NCI-H2081 (cell line): ENCODE measurements at places on chromosomes 4 and X.

DNA sequence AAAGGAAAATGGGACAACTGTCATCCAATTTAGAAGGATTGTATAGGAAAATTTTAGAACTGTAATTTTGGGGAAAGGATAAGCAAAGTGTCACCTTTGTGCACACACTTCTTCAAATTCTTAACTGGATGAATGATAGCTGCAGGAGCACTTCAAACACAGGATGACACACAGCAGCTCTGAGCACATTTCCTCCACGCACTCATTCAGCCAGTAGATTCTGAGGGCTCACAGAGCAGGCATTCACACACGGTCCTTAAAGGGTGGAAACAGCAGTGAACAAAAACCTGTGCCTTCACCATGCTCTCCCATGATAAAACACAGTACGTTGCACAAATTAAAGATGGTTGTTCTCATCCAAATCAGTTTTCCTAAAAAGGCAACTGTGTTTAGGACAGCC, 38.5 kb upstream of the KLF3 start:
- no peak for DNase-seq

GRCh38 chr4:11799196-11799595, 370.5 kb upstream of the HS3ST1 start:
- peak; percentile 20 for DNase-seq

- no peak for DNase-seq
Observed at GRCh38 chrX:48487362-48487798, 11.4 kb downstream of the FTSJ1 start.

DNA sequence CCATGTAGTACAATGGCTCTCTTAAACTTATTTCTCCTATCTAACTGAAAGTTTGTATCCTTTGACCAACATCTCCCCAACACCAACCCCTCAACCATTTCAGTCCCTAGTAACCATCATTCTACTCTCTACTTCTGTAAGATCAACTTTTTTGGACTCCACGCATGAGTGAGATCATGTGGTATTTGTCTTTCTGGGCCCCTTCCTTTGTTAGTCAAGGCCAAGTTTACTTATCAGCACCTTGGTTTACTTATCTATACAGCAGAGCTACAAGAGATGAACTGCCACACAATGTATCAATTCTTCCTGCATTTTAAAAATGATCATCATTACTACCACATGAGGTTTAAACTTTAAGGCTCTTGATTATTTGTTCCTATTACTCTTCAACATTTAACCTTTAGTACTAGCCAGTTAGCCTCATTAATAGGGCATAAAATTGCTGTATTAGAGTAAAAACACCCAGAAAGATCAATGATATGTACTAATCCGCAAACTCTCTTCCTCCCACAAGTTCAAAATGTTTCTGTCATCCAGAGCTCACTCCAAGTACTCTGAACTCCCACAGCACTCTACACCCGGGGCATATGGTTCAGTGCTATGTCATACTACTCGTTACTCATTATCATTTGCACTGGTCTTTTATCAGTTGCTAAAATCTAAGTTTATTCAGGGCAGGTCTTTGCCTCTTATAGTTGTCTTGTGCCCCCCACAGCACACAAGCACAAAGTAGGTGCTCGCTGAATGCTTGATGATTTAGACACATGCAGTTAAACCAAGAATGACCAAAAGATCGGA, 145.7 kb upstream of the ADAMTS3 start:
- DNase-seq, result no peak

DNA sequence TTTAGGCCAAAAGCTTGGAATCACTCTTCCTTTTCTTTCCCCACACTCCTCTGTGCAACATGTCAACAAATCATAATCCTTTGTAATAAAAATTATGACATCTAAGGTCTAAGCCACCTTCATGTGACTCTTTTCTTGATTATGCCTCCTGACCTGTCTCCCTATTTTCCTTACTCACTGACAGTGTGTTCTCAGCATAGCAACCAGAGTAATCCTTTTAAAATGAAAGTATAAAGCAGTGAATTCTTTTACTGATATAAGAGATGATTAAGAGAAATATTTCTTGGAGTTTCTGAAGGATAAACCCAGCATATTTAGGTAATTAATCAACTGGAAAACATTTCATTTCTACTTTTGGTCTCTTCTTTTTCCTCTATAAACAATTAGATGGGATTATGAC, 44.7 kb downstream of the USO1 start:
- no peak for DNase-seq

DNA sequence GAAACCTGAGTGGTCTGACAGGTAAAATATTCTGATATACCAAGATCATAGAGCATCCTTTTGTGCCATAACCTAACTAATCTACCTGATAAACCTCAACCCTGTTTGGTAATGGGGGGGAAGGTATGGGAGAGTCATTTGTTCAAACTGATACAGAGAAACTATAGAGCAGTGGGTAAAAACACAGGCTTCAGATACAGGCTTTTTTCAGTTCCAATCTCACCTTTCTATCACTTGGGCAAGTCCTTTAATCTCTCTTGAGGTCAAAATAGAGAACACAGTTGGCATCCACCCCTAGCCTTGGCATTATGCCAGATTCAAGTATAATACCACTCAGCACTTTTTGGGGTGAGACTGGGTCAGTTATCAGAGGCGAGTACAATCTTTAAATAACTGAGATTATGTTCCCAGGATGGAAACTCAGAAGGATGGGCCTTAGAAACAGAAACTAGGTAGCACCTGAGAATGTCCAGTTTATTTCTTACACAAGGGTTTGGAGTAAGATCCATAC, 880 bp upstream of the ETDC start:
- no peak for DNase-seq

DNA sequence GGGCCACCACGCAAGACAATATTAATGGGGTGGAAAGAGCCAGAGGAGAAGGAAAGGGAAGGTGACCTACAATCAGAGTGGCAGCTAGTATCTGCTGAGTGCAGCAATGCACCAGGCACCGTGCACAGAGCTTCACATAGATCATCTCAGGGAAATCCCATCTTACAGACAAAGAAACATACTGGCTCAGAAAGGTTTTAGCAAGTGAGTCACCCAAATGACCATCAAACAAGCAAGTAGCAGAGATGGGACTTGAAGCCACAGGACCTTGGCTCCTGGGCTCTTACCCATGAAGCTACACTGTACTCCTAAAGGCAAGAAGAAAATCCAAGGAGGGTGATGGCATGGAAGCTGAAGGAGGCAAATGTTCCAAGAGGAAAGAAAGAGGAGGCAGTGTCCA, 6.8 kb downstream of the ANXA5 start:
- DNase-seq, result no peak

- no peak for DNase-seq
Observed at GRCh38 chr4:41748571-41749475, at the start of gene PHOX2B. Gene PHOX2B, minus strand, starts transcription at chr4:41748725. Its CDS starts 115 bp downstream, at chr4:41748610.

DNA sequence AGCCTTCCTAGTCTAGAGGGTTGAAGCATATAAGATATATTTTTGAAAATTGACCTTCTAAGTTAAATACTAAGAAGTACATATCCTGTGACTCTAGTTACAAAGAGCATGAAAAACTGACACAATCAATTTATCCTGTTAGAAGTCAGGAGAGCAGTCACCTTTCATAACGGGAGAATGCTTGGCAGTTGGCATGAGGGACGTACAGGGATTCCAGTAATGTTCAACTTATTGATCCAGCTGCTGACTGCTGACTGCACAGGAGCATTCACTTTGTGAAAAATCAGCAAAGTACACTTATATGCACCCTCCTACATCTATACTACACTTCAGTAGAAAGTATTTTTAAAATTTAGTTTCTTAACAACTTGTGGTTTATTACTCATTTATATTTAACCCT, 4.2 kb downstream of the ADAMTS3 start:
- DNase-seq, result no peak

- no peak for DNase-seq
Observed at GRCh38 chr4:139460565-139460964, 6.6 kb downstream of the RAB33B start.

DNA sequence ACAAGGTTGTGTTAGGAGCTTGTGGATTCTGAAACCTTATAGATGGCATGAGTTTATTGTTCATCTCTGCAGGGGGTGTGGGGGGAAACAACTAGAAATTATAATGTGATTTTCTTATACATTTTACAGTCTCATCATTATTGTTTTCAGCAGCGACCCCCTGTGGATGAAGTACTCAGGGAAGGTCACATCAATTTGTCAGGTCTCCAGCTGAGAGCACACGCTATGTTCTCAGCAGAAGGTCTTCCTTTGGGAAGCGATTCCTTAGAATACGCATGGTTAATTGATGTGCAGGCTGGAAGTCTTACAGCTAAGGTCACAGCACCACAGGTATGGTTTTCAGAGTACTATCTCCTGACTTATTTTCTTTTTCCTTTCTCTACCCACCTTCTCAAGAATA, 72.2 kb downstream of the BLTP1 start:
- DNase-seq, result no peak

GRCh38 chr4:73727685-73728084, 12.7 kb upstream of the CXCL8 start:
- DNase-seq, result no peak

DNA sequence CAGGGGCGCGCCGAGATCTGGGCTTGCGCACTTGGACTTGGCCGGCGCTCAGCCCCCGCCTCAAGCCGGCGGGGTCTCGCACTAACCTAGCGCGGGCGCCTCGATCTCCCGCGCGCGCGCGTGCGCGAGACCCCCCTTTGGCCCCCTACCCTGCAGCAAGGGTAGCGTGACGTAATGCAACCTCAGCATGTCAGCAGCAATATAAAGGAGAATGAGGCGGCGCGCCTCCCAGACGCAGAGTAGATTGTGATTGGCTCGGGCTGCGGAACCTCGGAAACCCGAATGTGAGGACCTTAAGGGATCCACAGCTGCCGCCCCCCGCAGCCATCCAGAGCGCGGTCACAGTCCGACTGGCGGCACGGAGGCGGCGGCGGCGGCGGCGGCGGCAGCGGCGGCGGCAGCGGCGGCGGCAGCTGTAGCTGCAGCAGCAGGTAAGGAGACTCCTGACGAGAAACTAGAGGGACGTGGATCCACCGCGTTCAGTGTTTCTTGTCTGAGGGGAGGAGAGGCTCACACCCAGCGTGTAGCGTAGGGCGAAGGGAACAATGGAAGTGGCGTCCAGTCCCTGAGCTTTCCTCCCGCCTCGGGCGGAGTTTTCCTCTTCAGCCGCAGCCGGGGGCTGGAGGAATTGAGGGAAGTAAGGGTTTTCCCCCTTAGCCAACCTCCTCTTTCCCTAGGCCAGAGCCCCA, at the start of the genes SATL1 and ZNF711:
Gene SATL1 (minus strand): TSS at position 19 of the 689 bp plus-strand sequence. CDS start 134,811 bp downstream, outside the sequence.
Gene ZNF711 (plus strand): TSS at position 231 of the 689 bp plus-strand sequence. CDS start 3,582 bp downstream, outside the sequence.
- peak; percentile 96 for DNase-seq

DNA sequence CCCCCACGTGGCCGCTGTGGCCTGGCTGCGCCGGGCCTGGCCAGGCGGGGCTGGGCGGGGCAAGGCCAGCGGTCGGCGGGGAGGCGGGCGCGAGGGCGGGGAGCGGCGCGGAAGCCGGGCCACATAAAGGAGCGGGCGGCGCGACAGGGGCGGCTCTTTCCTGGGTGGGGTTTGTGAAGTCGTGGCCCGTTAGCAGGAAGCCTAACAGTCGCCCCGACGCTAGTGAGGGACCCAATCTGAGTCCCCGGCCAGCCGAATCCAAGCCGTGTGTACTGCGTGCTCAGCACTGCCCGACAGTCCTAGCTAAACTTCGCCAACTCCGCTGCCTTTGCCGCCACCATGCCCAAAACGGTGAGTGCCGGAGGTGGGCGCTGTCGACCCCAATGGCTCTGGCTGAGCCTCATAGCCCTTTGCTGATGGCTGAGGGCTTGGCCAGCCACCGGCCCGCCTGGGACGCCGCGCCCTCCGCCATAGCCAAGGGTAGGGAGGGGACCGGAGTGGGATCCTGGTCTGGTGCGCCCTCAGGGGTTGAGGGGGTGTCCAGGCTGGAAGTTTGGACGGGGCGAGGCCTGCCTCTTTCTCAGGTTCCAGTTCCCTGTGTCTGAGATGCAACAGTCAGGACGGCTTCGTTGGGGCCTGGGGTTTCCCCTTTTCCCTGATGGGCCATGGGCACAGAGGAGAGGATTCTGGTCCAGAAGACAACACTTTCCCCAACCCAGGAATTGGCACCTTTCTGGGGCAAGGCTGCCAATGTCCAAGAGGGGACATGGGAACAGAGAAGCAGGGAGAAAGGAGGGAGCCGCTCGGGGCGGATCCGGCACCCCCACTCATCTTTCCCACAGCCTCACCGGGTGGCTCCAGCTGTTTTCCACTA, at the start of gene MSN:
Gene MSN (plus strand): TSS at position 152 of the 874 bp plus-strand sequence. CDS start 188 bp downstream, at position 340.
- peak; percentile 57 for DNase-seq

GRCh38 chr4:174172274-174172673, 111.2 kb downstream of the FBXO8 start:
- DNase-seq, result no peak

DNA sequence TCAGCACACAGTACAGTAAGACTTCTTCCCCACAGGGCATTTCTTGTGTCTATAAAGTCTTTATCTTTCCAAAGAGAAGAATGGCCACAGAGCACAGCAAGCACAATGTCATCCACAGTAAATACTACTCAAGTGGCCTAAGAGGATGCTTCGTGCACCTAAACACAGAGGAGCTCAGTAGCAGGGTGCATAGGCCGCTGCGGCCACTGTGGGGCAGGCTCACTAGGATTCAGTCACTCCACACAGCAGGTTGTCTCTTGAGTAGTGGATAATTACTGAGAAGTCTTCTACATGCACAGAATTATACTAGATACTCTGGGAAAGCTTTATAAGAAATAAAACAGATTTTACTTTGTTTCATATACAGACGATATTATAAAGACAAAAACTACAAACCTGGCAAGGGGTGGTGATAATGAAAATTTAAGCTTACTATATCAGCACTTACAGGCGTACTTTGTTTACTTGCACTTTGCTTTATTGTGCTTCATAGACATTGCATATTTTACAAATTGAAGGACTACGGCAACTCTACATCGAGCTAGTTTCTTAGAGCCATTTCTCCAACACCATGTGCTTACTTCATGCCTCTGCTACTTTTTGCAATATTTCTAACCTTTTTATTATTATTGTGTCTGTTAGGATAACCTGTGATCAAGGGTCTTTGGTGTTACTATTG, 78.5 kb downstream of the PRDM5 start:
- no peak for DNase-seq

DNA sequence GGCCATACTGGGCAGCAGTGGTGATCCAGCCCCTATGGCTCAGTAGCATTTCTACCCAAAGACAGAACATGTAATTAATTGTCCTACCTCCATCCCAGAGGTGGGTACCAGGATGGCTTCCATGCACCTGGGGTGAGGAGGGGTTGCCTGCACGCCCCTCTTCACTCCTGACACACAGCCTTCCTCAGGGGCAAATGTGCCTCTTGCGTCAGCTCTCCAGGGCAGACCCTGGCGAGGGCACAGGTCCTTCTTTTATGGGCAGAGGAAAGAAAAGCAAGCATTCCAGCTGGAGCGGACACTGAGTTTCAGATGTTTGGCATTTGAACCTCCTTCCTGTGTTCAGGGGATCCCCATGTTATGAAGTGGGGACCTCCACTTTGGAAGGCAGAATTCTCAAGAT, 95.6 kb downstream of the PHKA2 start:
- DNase-seq, result no peak

DNA sequence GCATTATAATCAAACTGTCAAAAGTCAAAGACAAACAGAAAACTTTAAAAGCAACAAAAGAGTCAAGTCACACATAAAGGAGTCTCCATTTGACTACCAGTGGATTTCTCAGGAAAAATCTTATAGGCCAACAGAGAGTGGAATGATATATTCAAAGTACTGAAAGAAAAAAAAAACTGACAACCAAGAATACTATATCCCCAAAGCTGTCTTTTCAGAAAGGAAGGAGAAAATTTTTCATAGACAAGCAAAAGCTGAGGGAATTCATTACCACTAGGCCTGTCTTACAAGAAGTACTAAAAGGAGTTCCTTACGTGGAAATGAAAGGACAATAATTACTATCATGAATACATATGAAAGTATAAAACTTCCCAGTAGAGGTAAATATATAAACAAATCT, 39.0 kb downstream of the SLC10A7 start:
- DNase-seq, result no peak

- no peak for DNase-seq
Observed at GRCh38 chr4:177308125-177308524, 1.5 kb upstream of the NEIL3 start.
